ENCODE measurements at places on chromosomes 1 and 21.

- DNase-seq, result no peak
Measured at GRCh38 chr1:236794585-236795034, 482 bp upstream of the MTR start.

DNA sequence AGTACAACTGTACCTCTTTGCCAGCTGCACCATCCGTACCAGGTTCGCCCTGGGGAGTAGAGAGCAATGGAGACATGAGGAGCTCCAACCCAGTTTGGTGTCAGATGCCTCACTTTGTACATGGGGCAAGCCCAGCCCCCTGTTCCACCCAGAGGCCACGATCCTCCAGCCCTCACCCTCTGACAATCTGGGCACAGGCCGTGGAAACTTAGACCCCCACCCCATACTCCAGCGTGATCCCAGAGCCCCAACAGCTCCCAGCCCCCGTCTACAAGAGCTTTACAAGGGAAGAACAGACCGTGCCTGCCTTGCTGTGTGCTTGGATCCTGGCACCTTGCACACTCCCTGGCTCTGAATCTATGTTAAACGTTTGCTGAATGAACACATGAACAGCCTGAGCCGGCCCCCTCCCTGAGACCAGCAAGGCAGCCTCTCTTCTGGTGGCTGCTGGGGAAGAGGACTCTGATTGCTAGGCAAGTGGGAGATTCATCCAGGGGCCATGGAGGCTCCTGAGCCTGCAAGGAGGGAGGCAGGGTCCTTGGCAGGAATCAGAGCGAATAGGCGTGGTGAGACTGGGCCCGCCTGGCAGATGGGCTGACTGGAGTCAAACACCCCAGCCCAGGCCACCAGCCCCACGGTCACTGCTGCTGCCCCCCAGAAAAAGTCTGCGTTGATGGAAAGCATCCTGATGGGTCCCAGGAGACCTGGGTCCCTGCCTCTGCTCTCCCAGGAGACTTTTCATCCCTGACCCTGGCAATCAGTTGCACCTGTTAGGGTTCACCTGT is 12.5 kb upstream of the PEF1 start:
- no peak for DNase-seq

DNA sequence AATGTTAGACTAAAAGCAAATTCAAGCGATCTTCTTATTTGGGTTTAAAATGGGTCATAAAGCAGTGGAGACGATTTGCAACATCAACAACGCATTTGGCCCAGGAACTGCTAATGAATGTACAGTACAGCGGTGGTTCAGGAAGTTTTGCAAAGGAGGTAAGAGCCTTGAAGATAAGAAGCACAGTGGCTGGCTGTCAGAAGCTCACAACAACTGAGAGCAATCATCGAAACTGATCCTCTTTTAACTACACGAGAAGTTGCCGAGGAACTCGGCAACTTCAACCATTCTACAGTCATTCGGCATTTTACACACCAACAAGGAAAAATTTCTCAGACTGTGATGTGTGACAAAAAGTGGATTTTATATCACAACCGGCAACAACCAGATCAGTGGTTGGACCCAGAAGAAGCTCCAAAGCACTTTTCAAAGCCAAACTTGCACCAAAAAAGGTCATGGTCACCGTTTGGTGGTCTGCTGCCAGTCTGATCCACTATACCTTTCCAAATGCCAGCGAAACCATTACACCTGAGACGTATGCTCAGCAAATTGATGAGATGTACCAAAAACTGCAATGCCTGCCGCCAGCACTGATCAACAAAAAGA is 47.9 kb downstream of the ASH1L start:
- no peak for DNase-seq

GRCh38 chr1:110235834-110236682 is 25.9 kb downstream of the KCNC4 start:
- no peak for DNase-seq

Measured in activated T-cell treated with anti-CD3 and anti-CD28 coated beads, Interleukin-2, amount 50 U/mL, for 4 hours (primary cell).